ENCODE measurements at places on chromosomes 13 and 19. TPM values are rescaled to one million over a fixed set of nuclear protein-coding genes. Genes with fewer than 3 reads are reported as not detected.
A peak's percentile ranks its signal among the peaks of the same experiment; 100 is the strongest.

- DNase-seq, result no peak
- H3K27ac ChIP-seq, result no peak overlapping the region
- H3K4me1 ChIP-seq, result no peaks in the 10 kb centered on the region
- no peaks in the 10 kb centered on the region for H3K36me3 ChIP-seq
- no peak overlapping the region for H3K4me3 ChIP-seq
Observed at GRCh38 chr13:67001363-67001762, 228.8 kb downstream of the PCDH9 start.

Gene ZFP30
- total RNA-seq, result 11.4 TPM

GRCh38 chr19:38229585-38230073, 5.6 kb upstream of the DPF1 start:
- no peak overlapping the region for H3K4me3 ChIP-seq
- no peak overlapping the region for H3K27ac ChIP-seq
- DNase-seq, result peak; percentile 83
- H3K4me1 ChIP-seq, result peaks cover 12% of the 10 kb centered on the region
- H3K27me3 ChIP-seq, result peaks cover 43% of the 10 kb centered on the region

DNA sequence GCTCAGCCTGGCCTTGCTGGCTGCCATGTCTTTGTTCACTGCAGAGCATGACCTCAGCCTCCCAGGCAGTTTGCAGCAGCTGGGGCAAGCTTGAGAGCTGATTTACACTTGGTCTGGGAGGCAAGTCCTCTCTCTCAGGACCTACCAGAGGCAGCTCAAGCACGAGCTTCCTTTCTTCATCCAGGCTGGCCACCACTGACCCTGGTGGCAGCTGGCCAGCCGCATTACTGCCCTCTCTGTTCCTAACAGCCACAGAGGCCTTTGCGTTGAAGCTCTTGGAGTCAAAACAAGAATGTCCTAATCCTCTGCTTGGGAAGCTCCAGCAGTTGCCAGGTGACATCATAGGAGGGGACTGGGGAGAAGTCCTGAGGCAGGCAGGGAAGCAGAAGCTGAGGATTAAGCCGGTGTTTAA, 85.7 kb downstream of the NUFIP1 start:
- peaks cover 9% of the 10 kb centered on the region for H3K27me3 ChIP-seq
- H3K4me3 ChIP-seq, result no peak overlapping the region
- no peak overlapping the region for H3K27ac ChIP-seq

Gene SPACA4
- not detected for total RNA-seq

Gene OR2Z1
- total RNA-seq, result not detected

DNA sequence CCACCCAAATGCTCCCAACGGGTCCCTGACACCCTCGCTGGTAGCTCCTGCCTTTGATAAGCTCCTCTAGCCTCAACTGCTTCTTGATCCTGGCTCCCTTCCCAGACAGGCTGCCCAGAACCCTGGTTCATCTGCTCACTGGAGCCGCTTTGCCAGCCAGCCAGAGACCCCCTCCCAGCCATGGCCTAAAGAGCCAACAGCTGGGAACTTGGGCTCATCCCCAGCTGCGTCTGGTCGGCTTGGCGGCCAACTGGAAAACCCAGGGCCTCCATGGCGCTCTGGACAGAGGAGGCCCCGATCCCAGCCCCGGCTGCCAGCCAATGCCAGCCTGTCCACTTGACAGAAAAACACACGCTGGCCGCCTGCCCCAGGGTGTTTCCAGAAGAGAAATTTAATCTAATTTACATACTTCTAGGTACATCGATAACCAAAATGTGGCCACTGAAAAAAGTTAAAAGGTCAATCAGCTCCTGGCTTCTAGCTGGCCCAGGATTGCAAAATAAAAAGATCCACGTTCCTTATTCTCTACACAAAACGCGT, 3.0 kb upstream of the AKAP8L start:
- H3K27me3 ChIP-seq, result no peaks in the 10 kb centered on the region
- no peak overlapping the region for H3K27ac ChIP-seq
- H3K4me1 ChIP-seq, result peaks cover 27% of the 10 kb centered on the region
- no peak overlapping the region for H3K4me3 ChIP-seq
- DNase-seq, result no peak

- H3K36me3 ChIP-seq, result no peaks in the 10 kb centered on the region
- no peak overlapping the region for H3K27ac ChIP-seq
- DNase-seq, result no peak
- peaks cover 21% of the 10 kb centered on the region for H3K27me3 ChIP-seq
Observed at GRCh38 chr19:30371161-30371836, 885 bp upstream of the ZNF536 start.

- no peak overlapping the region for H3K27ac ChIP-seq
- no peak overlapping the region for H3K4me3 ChIP-seq
- H3K36me3 ChIP-seq, result no peaks in the 10 kb centered on the region
- no peak for DNase-seq
- peaks cover 42% of the 10 kb centered on the region for H3K4me1 ChIP-seq
- H3K27me3 ChIP-seq, result no peaks in the 10 kb centered on the region
Observed at GRCh38 chr19:16599655-16600346, 27.6 kb upstream of the SLC35E1 start.

DNA sequence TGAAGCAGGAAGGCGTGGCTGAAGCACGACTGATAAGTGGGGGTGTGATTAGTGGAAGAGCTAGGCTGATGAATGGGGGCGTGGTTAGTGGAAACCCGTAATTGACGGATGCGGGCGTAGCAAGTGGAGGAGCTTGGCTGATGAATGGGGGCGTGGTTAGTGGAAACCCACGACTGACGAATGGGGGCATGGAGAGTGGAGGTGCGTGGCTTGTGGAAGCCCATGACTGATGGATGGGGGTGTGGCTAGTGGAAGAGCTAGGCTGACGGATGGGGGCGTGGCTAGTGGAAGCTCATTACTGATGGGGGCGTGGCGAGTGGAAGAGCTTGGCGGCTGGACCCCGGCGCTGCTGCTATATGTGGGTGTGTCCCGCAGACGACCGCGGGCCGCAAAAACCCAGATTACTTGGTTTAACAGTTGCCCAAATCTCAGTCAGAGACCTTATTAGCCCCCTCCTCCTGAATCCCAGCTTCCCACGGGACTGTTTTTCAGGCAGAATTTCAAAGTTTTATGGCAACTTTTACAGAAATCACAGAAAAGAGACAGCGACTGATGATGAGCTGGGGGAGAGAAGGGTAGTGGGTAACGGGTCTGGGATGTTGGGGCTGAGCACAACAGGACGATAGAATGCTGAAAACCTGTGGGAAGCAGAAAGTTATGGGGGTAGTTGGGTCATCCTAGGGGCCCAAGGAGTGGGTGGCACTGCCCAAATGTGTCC, 9.0 kb upstream of the MEIS3 start:
- peak; percentile 92 for DNase-seq
- no peak overlapping the region for H3K4me3 ChIP-seq
- peaks cover 10% of the 10 kb centered on the region for H3K4me1 ChIP-seq
- H3K36me3 ChIP-seq, result no peaks in the 10 kb centered on the region

Gene RFPL4AL1
- total RNA-seq, result not detected

DNA sequence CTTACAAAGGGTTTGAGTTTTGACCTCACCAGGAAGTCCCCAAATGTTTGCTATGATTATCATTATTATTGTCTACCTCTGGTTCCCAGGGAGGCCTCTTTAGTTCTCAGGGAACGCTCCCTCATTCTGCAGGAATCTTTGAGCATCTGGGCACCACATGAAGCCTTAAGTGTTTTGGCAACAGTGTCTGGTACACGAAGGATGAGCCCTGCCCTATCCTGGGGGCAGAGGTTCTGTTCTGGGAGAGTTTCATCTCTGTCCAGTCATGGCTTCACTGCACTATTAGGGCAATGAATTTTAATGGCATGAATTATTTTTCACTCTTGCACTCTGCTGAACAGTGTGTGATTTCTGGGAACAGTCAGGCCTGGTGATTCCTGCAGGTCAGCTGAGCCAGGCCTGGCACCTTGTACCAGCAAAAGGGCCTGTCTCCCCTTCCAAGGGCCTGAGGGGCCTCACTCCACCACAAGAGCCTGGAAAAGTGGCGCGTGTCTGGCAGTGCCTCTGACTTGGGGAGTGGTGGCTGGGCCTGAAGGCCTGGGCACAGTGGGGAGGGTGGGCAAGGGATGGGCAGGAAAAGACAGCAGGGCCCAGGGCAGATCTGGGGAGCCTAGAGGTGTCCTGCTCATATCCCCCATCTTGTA, 4.6 kb downstream of the FAM187B start:
- no peak overlapping the region for H3K4me3 ChIP-seq
- H3K27ac ChIP-seq, result no peak overlapping the region
- no peak for DNase-seq
- no peaks in the 10 kb centered on the region for H3K36me3 ChIP-seq
- H3K27me3 ChIP-seq, result no peaks in the 10 kb centered on the region
- H3K4me1 ChIP-seq, result peaks cover 29% of the 10 kb centered on the region

DNA sequence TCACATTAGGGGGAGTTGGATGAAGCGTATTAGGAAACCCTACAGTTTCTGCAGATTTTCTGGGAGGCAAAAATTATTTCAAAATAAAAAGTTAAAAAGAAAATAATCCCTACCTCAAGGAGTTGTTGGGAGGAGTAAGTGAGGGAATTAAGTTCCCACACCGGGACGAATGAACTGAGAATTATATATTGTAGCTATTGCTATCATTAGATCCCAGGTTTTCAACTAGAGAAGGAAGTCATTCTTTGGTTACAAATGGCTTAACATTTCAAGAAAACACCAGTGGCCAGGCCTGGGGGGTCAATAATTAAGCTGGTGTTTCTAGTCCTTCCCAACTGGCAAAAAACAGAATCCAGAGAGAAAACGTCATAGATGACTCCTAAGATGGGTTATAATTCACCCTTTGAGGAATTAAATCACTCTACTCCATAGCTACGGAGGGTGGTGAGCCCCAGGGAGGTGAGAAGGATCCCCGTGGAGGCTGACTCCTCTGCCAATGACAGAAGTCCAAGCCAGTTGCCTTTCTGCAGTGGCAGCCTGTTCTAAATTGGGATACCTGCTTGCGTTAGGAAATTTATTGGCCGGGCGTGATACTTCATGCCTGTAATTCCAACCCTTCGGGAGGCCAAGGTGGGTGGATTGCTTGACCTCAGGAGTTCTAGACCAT, 1.2 kb upstream of the MYDGF start:
- H3K4me1 ChIP-seq, result peaks cover 18% of the 10 kb centered on the region
- H3K4me3 ChIP-seq, result no peak overlapping the region
- DNase-seq, result no peak
- H3K27ac ChIP-seq, result no peak overlapping the region
- peaks cover 8% of the 10 kb centered on the region for H3K36me3 ChIP-seq
- H3K27me3 ChIP-seq, result no peaks in the 10 kb centered on the region

Gene TMIGD2
- total RNA-seq, result 2.6 TPM

GRCh38 chr19:47186446-47187334, 44.3 kb downstream of the BBC3 start:
- H3K4me1 ChIP-seq, result peaks cover 83% of the 10 kb centered on the region
- H3K4me3 ChIP-seq, result peak overlapping the region; percentile 27
- H3K36me3 ChIP-seq, result peaks cover 53% of the 10 kb centered on the region
- H3K27ac ChIP-seq, result peak overlapping the region; percentile 88
- no peaks in the 10 kb centered on the region for H3K27me3 ChIP-seq
- peak; percentile 93 for DNase-seq
